Activated T-cell treated with anti-CD3 and anti-CD28 coated beads, Interleukin-2, amount 50 U/mL, for 48 hours (primary cell): ENCODE measurements at places on chromosomes 2 and 18.

DNA sequence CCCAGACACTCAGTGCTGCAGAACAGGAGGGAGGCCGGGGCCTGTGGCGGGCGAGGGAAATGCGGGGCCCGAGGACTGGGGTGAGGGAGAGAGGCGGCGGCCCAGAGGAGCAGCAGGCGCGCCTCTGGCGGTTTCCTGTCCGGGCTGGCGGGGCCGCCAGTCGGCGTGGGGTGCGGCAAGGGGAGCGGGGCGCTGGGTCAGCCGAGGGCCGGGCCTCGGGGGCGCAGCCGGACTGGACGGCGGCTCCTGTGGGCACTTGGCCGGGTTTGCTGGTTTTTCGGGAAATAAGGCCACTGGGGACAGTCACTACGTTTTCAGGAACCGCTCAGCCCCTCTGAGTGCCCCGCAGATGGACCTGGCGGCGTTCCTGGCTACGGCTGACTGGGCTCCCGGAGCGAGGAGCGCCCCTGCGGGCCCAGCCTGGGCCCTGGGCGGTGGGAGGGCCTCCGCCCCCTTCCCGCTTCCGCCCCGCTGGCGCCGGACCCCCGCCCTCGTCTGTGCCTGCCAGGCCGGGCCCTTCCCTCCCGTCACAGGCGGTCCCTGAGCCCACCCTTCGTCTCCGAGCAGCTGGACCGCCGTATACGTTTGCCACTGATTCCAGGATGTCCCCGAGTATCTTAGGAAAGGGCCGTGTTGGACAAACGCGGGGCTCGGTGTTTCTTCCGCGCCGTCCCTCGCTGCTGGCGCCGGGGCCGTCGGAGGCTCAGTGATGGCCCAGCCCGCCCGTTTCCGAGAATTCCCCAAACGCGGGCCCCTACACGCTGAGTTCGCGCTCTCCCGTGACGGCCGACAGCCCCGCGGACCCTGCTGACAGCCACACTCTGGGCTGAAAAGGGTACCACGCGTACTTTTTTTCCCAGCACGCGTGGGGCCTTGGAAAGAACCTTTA, 84.6 kb downstream of the FAM210A start:
- no peak for DNase-seq

- no peak for DNase-seq
These were observed 126.6 kb upstream of the PDE1A start for GRCh38 chr2:182553483-182553882.

DNA sequence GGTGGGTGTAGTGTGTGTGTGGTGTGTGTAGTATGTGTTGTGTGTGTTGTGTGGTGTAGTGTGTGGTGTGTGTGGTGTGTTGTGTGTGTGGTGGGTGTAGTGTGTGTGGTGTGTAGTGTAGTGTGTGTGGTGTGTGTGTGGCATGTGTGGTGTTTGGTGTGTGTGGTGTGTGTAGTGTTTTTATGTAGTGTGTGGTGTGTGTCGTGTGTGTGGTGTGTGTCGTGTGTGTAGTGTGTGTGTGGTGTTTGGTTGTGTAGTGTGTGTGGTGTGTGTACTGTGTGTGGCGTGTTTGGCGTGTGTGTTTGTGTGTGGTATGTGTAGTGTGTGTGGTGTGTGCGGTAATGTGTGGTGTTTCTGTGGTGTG, 4.7 kb upstream of the RTP5 start:
- no peak for DNase-seq

GRCh38 chr2:205701509-205701908, 19.2 kb downstream of the NRP2 start:
- DNase-seq, result no peak

- DNase-seq, result no peak
These were observed 71.9 kb downstream of the UXS1 start for GRCh38 chr2:106122157-106122556.

DNA sequence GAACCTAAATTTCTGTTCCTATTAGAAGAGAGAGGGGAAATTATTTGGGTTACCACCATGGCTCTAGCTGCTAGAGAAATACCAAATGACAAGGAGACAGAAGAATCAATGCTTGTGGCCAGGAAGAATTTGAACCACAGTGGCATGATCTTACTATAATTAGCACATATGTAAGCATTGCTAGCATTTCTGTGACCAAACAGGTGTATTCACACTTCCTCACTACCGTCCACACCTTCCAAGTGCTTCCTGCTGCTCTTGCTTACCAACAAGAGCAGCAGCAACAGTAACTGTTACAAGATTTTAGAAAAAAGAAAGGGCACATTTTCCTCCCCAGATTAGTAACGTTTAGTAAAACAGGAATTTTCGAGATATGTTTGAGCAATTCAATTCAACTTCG, 60.5 kb downstream of the CDH7 start:
- no peak for DNase-seq

- DNase-seq, result no peak
These were observed 79.8 kb downstream of the ASB1 start for GRCh38 chr2:238506371-238507068.

DNA sequence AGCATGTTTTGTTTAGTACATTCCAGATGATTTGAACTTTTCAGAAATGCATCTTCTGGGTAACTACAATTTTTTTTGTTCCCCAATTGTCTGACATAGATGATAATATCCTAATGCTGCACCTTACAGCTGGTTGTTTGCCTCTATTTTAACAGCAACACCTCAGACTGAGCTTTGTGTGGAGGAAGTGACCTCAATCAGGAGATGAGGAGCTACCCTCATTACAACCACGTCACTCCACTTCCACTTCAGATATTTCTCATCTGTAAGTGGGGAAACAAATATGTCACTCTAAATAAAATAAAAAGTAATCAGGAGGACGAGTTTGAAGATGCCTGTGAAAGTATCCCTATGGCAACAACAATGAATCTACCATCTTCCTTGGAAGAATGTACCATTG, 12.1 kb upstream of the SRSF7 start:
- no peak for DNase-seq
